Neural crest cell (in vitro differentiated cells): ENCODE measurements at places on chromosomes 2 and 18.

DNA sequence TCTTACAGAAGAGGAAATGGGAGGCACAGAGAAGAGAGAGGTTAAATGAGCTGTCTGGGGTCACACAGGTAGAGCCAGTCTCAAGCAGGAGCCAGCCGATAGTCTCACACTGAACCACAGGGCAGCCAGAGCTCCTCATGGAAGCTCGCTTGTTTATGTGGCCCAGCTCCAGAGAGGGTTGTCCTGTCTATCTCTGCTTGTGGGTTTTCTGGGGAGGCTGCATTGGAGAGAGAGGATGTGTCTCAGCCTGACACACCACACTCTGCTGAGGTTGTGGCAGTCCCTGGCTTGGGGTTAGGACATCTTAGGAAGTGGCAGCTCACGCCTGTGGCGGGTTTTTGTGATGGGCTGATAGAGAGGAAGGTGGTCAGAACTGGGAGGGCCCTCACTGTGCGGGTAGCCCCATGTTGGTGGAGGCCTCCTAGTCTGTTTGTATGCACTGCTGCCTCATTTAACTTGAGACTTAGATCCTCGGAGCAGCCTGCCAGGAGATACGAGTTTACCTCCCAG is 52.3 kb downstream of the TCF7L1 start:
- DNase-seq: no peak

DNA sequence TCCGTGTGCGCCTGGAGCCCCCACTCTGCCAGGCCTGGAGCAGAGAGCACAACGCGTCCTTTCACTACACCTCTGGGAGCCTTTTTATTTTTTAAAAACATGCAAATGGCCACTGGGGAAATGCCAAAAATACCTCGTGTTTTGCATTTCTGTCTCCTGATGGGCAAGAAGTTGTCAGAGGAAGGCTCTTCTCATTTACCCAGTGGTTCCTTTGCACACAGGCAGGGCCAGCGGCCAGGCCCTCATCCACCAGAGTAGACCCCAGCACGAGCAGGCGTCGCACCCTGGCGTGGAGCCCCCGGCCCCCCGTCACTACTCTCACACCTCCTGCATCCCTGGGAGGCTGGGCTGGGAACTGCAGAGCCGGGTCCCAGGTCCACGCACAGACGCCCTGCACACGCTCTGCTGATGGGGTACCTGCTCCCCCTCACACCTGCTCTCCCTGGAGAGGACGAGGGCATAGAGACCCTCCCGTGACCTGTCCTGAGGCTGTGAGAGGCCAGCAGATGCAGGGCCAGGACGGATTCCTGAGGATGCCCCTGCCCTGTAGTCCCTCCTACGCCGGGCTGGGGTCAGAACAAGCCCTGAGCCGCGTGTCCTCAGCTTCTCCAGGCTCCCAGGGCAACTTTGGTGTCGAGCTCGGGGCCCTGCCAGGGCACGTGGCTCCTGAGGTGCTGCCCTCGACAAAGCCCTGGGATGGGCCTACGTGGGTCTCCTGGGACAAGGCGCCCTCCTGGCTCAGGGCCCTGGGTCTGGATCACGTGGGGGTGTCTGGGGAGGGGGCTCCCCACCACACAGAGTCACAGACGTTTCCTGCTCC is 65.0 kb downstream of the NFATC1 start:
- no peak for DNase-seq

DNA sequence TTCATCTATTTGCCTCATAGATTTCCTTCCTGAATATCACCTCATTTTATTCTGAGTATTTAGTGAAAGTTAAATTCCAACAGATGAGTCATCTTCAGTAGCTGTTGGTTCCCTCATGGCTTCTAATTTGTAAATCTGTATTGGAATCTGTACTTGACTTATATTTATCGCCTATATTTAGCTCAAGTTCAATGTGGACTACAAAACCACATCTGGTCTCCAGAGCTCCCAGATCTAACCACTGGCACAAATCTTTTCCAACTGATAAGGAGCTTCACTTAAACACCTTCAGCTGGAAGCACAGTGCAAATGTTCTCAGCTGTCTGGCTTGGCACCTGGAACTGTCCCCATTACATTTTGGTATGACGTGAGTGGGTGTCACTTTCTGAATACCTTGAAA is 82.8 kb upstream of the DSEL start:
- no peak for DNase-seq

DNA sequence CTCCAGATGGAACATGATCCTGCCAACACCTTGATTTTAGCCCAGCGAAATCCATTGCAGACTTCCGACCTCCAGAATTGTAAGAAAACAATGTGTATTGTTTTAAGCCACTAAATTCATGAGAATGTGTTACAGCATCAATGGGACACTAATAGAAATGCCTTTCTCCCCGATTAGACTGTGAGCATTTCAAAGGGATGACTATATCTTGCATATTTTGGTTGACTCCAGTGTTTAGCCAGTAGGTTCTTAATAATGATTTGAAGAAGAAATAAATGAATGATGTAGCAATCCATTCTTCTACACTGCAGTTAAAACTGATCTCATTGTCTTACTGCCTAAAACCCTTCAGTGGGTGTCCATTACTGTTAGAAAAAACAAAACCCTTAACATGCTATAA is 67.4 kb upstream of the ACVR1C start:
- no peak for DNase-seq

GRCh38 chr2:191015239-191015638 is 1.3 kb upstream of the STAT1 start:
- DNase-seq: no peak

- DNase-seq: no peak
Measured at GRCh38 chr2:152402780-152403759, 68.1 kb downstream of the FMNL2 start.

DNA sequence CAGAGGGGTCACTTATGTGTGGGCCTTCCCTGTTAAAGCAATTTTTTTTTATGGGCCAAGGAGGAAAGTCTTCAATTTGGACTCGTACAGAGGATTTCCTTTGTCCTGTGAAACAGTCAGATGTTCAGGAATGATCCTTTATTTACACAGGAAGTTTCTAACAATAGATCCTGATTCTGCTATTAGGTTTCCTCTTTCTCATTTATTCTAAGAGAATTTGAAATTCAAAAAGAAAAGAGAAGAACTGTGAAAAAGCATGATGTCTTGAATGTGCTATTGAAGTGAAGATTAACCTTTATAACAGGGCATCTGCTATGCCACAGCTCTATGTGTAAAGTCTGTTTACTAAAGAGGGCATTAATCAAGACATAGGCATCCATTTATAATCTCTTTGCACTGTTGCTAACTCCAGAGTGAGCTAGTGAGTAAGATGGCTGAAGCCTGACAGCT is 105.3 kb upstream of the FAM98A start:
- no peak for DNase-seq

DNA sequence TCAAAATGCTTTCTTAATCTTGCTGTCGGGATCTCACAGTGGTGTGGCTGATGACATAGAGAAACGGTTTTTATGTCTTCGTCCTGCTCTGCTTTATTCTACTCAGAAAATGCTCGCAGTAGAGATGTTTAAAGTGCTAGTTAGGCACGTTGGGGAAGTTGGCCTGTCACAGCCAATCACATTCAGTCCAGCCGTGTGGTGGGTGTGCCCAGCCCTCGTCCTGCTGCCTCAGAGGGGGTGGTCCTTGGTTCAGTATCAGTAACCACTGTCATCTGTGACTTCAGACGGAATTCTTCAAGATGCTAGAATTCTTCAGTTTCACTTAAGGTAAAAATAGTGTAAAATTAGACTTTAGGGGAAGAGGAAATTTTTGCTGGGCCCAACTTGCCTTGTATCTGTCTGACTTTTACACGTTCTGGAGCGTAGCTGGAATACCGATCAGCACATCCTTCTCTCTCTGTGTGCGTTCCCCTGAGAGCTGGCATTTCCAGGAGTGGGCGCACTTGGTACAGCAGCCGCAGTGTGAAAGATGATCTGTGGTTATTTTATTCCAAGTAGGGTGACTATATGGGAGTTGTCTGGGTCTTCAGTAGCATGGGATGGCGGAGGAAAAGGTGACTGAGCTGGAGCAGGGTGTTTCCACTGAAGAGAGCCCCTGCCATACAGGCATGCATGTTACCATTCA is 18.5 kb downstream of the TRAF3IP1 start:
- no peak for DNase-seq
